GM12891 (cell line): ENCODE measurements at places on chromosomes 4 and X.

DNA sequence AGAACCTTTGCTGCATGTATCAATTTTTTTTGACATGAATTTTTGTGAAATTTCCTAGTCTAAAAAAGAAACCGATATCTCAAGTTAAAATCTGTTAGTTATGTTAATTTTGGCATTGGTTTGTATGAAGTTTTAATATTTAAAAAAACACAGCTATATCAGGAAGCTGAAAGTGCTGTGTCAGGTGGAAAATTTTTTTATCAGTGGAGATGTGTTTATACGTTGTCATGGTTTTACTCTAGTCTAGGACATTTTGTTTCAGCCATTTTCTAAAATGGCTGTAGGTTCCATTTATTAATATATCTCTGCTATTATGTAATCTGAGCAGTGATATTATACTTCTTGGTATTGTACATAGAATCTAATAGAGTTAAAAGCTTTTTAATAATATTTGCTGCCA, 34.2 kb downstream of the OCRL start:
- no peak for DNase-seq

GRCh38 chr4:3518511-3518880, 13.7 kb downstream of the LRPAP1 start:
- DNase-seq, result no peak

GRCh38 chrX:56746996-56747395, 18.0 kb downstream of the NBDY start:
- DNase-seq, result no peak

GRCh38 chr4:123452616-123453015, 56.0 kb downstream of the SPRY1 start:
- DNase-seq, result no peak

DNA sequence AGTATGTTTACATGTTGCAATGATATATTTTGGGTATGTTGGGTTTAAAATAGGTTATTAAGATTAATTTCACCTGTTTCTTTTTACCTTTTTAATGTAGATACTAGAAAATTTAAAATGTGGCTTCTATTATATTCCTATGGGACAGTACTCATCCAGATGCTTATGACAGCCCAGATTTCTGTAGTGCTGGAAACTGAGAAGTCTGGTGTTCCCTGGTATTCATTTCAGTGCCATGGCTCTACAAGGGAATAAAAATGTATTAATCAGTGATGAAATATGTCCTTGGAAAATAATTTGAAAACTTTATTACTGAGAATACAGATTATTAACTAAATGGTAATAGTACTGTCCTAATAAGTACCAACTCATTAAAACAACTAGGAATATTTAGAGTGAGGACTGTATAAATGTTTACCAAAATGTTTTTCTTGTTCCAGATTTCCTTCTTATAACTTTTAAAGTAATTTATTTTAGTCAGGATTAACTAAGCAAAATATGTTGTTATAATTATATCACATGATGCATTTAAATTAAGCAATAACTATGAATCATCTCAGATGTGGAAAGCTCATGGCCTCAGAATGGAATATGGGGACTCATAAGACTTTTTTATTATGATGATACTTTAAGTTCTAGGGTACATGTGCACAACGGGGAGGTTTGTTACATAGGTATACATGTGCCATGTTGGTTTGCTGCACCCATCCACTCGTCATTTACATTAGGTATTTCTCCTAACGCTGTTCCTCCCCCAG, 25.3 kb downstream of the ARHGAP24 start:
- DNase-seq, result no peak

DNA sequence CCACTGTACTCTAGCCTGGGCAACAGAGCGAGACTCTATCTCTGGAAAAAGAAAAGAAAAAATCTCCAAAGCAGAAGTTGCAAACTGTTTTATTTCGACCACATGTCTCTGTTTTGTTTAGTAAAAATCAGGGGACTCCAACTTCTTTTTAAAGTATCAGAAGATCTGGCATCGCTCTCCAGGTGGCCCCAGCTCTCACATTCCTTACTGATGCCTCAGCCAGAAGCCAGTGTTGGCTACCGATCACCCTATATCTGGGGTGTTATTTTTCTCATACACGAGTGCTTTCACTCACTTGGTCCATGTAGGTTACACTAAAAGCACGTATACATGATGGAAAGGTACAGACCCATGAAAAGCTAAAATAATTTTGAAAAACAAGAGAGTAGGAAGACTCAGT, 8.3 kb downstream of the MPP1 start:
- DNase-seq, result no peak

GRCh38 chr4:142202404-142203332, 566.3 kb downstream of the IL15 start:
- DNase-seq, result no peak

DNA sequence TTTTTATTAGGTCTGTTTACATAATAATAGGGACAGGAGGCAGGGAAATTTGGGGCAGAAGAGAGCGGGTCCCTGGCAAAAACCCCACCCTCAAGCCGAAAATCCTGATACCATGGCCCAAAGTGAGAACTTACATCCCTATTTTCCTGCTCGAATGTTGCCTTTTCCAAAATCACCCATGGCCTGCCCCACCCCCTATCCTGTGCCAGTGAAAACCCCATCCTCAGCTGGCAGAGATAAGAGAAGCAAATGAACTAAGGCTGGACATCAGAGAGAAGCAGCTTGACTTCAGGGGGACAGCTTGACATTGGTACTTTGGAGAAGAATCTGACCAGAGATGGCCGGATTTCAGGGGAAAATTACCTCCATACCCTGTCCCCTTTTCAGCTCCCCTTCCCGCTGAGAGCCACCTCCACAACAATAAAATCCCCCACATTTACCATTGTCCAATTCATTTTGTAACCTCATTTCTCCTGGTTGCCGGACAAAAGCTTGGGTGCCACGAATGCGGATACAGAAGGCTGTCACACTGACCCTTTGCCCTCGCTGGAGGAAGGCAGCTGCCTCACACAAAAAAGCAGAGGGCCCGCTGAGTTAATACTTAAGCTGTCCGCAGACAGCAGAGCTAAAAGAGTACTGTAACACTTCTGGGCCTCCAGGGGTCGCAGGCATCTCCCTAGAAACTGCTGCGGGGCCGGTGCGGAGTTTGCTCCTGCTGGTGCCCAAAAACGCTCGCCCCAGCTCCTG, 196.2 kb downstream of the SNCA start:
- no peak for DNase-seq

DNA sequence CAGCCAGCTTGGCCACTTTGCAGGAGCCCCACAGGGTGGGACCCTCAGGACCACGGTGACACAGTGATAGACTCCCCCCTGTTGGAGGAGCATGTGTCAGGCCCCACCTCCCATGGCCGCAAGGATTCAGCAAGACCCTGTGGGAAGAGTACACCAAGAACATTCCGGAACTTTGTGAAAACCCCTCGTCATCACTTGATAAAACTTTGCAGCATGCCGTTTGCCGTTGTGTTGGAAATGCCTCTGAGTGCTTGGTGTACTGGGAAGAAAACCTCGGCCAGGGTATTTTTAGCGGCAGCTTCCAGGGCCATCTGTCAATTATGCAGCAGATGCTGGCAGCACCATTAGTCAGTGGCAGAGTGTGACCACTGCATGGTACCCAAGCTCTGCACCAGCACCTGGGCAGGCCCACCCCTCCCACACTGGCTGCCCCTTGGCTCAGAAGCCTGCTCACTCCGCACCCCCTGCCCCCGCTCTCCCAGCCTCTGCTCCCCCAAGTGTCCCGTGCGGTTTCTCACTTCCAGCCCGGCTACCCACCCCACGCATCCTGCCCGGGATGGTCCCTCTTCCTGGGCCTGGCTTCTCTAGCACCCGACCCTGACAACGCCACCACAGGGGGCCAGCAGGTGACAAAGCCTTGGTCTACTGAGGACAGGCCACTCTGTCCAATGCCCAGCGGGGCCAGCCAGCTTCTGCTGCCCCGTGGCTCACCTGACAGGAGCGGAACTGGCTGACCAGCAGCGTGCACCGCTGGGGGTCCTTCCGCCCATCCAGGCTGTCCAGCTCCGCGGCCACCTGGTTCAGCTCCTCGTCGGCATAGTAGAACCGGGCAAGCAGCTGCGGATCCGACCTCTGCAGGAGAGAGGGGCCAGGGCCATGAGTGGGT, 65.0 kb downstream of the ZFYVE28 start:
- no peak for DNase-seq

DNA sequence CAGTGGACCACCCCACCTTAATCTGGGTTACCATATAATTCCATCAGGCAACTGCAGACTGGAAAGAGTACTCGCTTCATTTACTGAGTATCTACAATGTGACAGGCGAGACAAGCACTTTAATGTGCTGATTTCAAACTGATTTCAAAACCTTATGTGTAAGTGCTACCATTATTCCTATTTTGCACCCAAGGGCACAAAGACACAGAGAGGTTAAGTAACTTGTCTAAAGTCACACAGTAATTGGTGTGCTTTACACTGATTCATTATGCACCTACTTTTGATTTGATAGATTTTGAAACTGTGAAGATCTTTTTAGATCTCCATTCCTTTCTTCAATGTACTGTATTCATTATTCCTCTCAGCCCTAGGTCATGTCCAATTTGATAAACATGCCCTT, 192.4 kb downstream of the MGST2 start:
- DNase-seq, result no peak

DNA sequence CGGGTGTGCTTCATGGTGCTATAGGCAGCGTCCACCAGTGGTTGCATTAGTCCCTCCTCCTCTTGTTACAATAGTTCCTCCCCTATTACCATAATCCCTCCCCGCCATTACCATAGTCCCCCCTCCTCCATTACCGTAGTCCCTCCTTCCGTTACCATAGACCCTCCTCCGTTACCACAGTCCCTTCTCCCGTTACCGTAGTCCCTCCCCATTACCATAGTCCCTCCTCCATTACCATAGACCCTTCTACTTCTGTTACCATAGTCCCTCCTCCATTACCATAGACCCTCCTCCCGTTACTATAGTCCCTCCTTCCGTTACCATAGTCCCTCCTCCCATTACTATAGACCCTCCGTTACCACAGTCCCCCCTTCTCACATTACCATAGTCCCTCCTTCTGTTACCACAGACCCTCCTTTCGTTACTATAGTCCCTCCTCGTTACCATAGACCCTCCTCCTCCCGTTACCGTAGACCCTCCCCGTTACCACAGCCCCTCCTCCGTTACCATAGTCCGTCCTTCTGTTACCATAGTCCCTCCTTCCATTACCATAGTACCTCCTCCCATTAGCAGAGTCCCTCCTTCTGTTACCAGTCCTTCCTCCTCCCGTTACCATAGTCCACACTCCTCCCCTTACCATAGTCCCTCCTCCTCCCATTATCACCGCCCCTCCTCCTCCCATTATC, 129.6 kb downstream of the DHRSX start:
- no peak for DNase-seq

DNA sequence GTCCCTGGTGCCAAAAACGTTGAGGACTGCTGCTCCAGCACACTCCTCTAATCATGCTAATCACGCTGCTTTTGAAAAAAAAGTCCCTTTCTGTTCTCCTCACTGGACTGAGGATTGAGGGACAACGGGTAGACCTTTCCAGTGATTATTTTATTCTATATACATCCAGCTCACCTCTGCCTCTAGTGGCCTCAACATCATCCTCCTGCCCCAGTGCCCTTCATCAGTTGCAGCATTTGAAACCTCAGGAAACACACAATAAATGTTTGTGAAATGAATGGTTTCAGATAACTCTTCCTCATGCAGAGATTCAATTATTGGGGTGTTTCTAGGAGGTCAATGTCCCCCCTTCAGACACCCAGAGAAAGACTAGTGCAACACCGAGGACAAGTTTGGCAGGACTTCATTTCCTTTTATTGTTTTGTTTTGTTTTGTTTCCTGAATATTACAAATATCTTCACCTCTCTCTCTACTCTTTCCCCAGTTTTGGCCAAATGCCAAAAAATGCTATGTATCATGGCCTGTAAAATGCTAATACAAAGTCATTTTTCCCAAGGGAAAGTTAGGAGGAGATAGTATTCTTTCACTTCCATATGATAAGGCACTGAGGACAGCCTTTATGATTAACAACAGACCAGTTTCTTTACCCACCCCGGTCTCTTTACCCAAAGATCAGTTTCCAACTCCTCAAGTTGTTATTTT, 460.1 kb upstream of the SLIT2 start:
- DNase-seq, result no peak

GRCh38 chrX:40158036-40158706, 60.4 kb upstream of the BCOR start:
- DNase-seq, result no peak

DNA sequence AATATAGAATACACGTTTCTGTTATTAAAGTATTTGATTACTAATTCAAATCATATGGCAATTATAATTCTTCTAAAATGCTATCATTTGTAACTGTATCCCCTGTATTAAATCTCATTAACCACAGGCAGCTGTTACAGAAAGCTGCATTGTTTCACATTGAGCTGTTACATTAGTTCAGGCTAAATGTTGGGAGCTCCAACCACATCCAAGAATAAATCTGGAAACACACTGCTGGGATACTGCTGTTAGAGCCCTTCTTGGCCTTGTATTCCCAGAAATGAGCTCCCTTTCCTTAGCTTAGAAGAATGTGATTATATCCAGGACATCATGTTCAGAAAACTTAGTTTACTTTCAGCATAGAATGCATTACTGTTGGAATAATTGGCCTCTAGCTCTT, 48.2 kb downstream of the GUCY1B1 start:
- DNase-seq, result no peak

DNA sequence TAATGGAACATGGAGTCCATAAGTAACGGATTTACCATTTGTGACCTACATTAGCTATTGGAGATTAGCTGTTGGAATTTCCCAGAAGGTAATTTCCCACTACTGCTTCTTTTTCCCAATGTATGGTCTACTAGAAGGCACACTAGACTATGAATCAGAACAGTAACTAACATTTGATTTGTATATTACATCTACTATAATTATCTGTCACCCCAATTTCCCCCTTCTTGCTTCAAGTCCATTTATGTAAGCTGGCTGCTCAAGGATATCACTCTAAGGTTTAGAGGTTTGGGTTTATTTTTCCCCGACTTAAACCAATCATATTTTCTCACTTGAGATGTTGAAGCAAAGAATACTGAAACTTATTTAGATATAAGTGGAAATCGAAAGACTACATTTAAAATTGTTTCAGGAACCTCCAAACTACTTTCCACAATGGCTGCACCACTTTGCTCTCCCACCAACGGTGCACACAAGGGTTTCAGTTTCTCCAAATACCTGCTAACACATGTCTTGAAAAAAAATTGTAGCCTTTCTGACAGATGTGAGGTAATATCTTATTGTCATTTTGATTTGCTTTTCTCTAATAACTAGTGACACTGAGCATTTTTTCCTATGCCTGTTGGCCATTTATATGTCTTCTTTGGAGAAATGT, 33.3 kb upstream of the H2AZ1 start:
- no peak for DNase-seq
